ENCODE measurements at places on chromosomes 1 and 21.

- peak; percentile 72 for DNase-seq
Measured at GRCh38 chr1:9721606-9722377, 70.3 kb downstream of the PIK3CD start.

- DNase-seq, result no peak
Measured at GRCh38 chr1:203797948-203798655, 2.7 kb downstream of the ZBED6 start.

- DNase-seq, result no peak
Measured at GRCh38 chr1:203914292-203914691, 52.9 kb downstream of the SNRPE start.

- DNase-seq, result no peak
Measured at GRCh38 chr1:175163702-175164101, 28.9 kb downstream of the KIAA0040 start.

- no peak for DNase-seq
Measured at GRCh38 chr1:95636897-95637296, 402.9 kb downstream of the RWDD3 start.
